ENCODE measurements at places on chromosomes 12 and 14.

DNA sequence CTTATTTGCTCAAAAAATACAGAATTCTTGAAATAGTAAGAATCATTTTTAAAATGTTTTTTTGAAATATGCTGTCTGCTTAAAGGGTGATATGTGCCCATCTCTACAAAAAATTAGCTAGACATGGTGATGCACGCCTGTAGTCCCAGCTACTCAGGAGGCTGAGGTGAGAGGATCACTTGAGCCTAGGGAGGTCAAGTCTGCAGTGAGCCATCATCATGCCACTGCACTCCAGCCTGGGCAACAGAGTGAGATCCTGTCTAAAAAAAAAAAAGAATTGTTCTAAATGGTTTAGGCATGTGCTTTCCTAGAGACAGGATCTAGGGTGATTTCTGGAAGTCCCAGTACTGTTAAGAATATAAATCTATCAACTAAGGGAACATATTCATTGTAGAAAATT lies 75.6 kb upstream of the HECTD1 start:
- H3K36me3 ChIP-seq = no peaks in the 10 kb centered on the region
- no peaks in the 10 kb centered on the region for H3K4me1 ChIP-seq
- H3K27me3 ChIP-seq = no peaks in the 10 kb centered on the region
- DNase-seq = no peak
- H3K27ac ChIP-seq = no peak overlapping the region

DNA sequence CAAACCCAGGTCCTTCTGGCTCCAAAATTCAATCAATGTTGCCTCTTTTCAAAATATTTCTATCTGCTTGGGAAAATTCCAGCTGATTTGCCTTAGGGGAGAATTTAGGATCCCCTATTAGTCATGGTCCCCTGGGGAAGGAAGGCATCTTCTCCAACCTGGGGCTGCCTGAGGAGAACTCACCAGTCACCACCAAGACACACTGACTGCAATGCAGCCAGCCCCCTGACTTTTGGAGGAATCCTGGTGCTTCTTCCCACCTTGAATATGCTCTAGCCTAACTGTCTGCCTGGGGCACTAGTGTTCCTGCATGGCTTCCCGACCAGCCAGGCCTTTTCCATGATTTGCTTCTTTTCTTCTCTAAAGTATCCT lies 71.8 kb upstream of the BCL2L14 start:
- no peak for DNase-seq
- no peaks in the 10 kb centered on the region for H3K36me3 ChIP-seq
- no peaks in the 10 kb centered on the region for H3K4me1 ChIP-seq
- no peak overlapping the region for H3K27ac ChIP-seq

DNA sequence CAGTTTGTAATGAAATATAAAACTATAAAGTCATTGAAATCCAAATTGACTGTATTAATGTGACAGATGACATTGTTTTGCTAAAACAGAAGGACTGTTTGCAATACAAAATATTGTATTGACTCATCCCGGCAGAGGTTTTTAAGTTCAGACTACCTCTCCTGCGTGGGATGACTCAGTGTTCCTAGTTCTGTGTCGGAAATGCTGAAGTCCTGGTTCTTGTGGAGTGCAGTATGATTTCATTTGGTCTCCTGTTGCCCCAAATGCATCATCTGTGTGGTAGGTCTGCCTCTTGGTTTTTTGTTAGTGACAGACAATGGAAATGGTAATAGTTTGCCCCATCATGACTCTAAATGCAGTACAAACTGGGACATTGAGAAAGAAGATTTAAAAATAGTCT lies 27.8 kb downstream of the PELI2 start:
- H3K36me3 ChIP-seq = no peaks in the 10 kb centered on the region
- no peak overlapping the region for H3K4me3 ChIP-seq
- no peaks in the 10 kb centered on the region for H3K27me3 ChIP-seq

DNA sequence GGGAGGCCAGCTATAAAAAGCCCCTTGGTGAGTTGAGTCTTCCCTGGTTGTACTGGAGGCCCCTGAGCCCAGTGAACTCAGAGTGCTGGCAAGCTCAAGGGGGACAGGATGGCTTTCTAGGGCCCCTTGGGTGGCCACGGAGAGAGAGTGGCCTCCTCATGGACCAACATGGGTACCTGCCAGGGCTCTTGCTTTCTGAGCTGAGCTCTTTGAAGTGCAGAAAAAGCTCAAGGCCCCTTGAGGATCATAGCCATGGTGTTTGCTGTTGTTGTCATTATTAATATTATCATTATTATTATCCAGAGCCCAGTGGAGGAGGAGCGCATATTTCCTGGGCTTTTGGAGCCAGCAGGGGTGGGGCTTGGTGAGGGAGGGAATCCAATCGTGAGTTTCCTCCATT lies 6.7 kb downstream of the RNFT2 start:
- no peak overlapping the region for H3K4me3 ChIP-seq
- H3K36me3 ChIP-seq = no peaks in the 10 kb centered on the region
- H3K4me1 ChIP-seq = no peaks in the 10 kb centered on the region
- no peak for DNase-seq
- H3K27me3 ChIP-seq = no peaks in the 10 kb centered on the region
- H3K27ac ChIP-seq = no peak overlapping the region

All from tibial nerve (tissue), 4 donors.